ENCODE measurements at places on chromosomes 1 and 21.
A peak's percentile ranks its signal among the peaks of the same experiment; 100 is the strongest.

GRCh38 chr1:15382601-15383518 lies 26.8 kb upstream of the EFHD2 start:
- DNase-seq, result no peak

- DNase-seq, result peak; percentile 40
These were observed 10.8 kb downstream of the INAVA start for GRCh38 chr1:200905411-200906052.

- DNase-seq, result no peak
These were observed 24.8 kb downstream of the COQ8A start for GRCh38 chr1:226964611-226965486.

- no peak for DNase-seq
These were observed 2.2 kb upstream of the POFUT2 start for GRCh38 chr21:45289655-45290515.

GRCh38 chr1:22591576-22591975 lies 28.3 kb downstream of the EPHA8 start:
- no peak for DNase-seq

DNA sequence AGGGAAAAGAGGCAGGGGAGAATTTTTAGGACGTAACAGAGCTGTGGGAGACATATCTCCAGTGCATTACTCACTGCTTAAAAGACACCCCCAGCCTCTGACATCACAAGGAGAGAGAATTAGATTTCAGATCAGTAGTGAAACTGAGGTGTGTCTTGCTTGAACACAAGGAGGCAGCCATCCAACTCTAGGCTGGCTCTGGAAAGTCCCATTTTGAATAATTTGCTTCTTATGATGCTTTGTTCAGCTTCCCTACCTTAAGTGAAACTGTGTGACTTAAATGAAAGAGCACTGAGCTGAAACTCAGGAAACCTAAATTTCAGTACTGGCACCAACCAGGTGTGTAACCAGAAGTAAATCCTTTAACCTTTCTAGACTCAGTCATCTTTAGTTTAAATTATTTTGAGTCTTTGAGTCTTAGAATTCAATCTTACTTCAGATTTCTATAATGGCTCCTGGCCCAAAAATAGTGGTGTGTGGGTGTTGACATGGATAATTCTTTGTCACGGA lies 251.6 kb upstream of the SGIP1 start:
- peak; percentile 39 for DNase-seq
